C1 segment of cervical spinal cord (tissue), 14 donors: ENCODE measurements at places on chromosomes 13 and 19.

DNA sequence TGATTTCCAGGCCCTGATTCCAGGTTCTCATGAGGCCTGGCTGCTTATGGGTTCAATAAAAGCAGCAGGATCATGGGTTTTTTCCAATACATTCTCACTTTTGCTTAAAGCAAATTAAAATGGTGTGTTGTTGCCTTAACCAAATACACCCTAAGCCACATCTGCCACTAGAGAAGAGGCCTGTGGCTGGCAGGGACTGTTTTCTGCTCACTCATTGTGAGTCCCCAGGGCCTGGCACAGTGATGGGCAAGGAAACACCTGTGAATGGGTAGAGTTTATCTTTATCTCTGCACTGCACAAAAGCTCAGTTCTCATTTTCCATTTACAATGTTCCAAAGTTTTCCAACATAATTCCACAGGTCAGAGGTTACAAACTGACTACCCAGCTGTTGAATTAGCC is 726.0 kb downstream of the UQCRFS1 start:
- no peak for DNase-seq

DNA sequence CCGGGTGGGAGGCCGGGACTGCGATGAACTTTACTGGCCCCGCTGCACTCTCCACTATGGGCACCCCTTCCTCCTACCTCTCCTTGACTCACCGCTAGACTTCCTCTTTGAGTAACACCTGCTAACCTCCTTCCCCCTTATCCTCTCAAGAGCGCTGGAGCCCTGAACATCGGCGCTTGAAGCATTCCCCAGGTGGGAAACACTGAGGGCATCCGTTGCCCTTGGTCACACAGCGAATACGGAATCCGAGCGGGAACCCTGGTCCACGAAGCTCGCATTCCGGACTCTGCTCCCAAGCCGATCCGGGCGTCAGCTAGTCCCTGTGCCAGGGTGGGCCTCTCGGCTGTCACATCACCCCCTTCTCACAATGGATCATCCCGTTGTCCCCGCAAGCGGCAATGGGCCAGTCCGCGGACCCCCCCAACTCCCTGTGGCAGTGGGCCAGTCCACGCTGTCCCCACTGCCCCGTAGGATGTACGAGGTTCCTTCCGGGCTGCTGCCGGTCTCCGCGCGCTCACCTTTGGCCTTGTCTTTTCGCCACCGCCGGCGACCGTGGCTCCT is 4.2 kb downstream of the LIPE start:
- peak; percentile 77 for DNase-seq

- no peak for DNase-seq
Observed at GRCh38 chr19:1122972-1123363, 19.2 kb downstream of the GPX4 start.

- no peak for DNase-seq
Observed at GRCh38 chr13:69199664-69200063, 908.0 kb upstream of the ATXN8OS start.

DNA sequence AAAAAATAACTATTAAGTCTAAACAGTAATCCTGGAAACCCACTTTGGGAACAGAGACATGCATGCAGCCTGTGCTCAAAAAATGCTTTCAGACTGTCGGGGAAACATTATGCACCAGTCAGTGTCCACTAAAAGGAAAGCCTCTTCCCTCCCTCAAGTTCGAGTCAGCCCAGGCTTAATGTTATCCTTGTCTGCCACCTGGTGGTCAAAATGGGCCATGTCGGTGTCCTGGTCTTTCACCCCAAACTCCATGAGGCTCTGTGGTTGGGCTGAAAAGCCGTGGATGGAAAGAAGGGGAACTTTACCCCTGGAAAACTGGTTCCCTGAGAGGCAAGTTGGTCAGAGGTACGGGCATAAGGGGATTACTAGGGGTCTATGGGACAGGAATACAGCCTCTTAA is 88.4 kb upstream of the ZNF492 start:
- peak; percentile 6 for DNase-seq

GRCh38 chr19:9183000-9183399 is 4.2 kb downstream of the OR7D2 start:
- no peak for DNase-seq

DNA sequence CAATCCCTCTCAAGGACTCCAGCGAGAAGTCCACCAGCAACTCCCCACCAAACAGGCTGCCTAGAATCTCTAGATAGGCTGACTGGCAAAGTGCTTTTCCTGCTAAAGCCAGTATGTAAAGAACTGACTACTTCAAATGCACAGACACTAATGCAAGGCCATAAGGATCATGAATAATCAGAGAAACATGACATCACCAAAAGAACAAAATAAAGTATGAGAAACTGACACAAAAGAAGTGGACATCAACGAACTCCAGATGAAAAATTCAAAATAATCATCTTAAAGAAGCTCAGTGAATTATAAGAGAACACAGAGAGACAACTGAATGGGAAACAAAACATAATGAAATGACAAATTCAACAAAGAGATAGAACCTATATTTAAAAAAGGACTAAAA is 26.4 kb upstream of the CD70 start:
- DNase-seq: no peak

DNA sequence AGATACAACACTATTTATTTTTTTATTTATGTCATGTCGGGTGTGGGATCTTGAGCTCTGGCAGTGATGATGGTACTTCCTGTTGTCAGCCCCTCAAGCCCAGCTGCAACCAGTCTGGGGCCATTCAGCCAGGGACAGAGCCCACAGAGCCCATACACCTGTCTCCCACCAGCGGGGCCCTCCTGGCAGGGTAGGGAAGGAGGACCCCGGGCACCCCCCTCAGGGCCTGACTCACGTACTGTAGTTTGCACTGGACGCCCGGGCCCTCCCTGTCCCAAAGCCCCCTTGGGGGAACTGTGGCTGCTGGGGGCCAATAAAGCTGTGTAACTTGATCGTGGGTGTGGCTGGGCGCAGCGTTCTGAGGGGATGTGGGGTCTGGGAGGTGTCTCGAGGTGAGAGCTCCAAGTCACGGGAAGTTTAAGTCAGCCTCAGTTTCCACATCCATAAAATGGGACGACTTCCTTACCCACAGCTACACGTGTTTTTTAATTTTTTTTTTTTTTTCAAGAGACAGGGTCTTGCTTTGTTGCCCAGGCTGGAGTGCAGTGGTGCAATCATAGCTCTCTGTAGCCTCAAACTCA is 9.5 kb downstream of the ATG4D start:
- DNase-seq: no peak

- no peak for DNase-seq
Observed at GRCh38 chr19:3198901-3199700, 13.4 kb downstream of the NCLN start.

GRCh38 chr19:15436826-15437110 is 13.0 kb downstream of the WIZ start:
- DNase-seq: no peak

- DNase-seq: no peak
Observed at GRCh38 chr13:29162638-29163235, 342.6 kb downstream of the MTUS2 start.

- DNase-seq: no peak
Observed at GRCh38 chr13:22111961-22112360, 441.1 kb downstream of the FGF9 start.

DNA sequence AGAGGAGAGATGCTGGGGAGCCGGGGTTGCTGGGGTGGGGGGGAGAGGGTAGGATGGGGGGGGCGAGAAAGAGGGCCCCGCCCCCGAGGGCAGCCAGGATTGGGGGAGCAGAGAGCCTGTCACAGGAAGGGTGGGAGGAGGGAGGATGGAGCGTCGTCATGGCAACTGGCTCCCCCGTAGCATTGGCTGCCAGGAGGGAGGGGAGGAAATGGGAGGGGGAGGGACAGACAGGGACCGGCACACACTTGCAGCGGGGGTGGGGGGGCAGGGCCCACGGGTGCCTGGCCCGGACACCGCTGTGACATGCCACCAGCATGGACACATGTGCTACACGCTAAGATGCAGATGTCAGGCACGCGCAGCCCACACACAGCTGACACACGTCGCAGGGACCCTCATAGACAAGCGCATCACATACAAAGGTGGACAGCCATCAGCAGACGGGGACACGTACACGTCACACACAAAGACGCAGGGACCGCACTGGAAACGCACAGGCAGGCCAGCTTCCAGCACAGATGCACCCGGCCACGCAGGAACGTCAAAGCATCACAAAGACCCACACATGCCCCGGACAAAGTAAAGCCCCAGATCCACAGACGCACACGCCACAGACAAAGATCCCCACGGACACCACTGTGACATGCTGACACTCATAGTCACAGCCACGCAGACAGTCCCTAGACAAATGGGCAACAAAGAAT is at the start of gene LMTK3:
LMTK3 (minus strand) TSS at position 36 of the 704 bp plus-strand sequence. CDS start 259 bp downstream, outside the sequence.
- peak; percentile 30 for DNase-seq

DNA sequence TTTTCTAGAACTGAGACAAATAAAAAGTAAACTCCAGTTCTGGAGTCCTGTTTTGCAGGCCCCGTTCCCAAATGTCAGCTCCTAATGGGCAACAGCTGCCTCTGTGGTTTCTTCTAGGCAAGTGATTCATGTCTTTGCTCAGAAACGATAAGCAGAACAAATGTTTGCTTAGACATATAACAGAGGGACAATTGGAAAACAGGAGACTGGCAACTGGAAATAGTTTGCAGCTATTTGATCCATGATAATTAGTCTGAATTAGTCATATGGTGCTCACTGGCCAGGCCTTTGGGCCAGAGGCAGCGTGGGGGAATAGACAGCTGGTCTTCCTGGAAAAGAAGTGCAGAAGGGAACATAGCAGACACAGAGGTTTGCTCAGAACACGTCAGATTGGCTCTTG is 29.2 kb upstream of the TSHZ3 start:
- no peak for DNase-seq

DNA sequence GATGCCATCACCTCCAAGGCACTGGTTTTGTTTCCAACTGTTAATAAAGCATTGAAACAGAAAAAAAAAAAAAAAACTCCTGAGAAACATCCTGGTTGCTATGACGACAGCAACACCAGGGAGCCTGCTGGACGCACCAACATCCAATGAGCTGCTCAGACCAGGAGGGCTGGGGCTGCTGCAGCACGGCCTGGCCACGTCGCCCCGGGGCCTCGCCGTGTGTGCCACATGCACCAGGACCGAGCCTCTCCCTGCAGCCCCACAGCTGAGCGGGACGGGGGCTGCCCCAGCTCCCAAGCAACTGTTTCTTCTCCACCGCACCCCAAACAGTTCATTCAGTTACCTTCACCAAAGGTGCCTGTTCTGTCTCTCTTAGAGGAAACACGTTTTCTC is 54.5 kb downstream of the RASA3 start:
- peak; percentile 43 for DNase-seq

GRCh38 chr19:10718205-10719196 is 622 bp downstream of the DNM2 start:
- DNase-seq: peak; percentile 64

DNA sequence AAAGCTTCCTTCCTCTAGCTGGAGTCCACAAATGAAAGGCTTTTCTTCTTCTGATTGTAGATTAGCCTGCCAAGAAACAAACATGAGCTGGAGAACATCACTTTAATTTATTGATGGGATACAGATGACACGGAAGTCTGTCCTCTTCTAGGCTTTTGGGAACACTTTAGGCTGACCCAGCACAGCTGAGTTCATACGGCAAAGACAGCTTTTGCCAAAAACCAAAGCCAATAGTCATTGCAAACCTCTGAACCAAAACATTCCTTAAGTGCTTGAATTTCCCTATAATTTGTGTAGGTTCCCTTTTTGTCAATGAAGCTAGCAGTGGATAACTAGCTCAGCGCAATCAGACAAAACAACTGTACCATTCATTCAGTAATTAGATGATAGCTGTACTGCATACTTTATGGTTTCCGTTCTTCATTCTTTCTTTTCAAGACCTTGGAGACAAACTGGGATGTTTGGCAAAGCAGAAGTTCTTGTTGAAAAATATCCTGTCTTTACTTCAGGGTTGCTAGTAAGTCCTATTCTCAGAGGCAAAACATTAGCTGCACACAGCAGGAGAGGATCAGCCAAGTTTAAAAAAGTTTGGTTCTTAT is 95.7 kb upstream of the SPRY2 start:
- DNase-seq: no peak

- DNase-seq: no peak
Observed at GRCh38 chr13:51251480-51251879, 29.3 kb downstream of the FAM124A start.

- no peak for DNase-seq
Observed at GRCh38 chr13:102704238-102705058, 9.6 kb upstream of the METTL21C start.

GRCh38 chr19:57438925-57439324 is 3.8 kb downstream of the ZNF749 start:
- no peak for DNase-seq

DNA sequence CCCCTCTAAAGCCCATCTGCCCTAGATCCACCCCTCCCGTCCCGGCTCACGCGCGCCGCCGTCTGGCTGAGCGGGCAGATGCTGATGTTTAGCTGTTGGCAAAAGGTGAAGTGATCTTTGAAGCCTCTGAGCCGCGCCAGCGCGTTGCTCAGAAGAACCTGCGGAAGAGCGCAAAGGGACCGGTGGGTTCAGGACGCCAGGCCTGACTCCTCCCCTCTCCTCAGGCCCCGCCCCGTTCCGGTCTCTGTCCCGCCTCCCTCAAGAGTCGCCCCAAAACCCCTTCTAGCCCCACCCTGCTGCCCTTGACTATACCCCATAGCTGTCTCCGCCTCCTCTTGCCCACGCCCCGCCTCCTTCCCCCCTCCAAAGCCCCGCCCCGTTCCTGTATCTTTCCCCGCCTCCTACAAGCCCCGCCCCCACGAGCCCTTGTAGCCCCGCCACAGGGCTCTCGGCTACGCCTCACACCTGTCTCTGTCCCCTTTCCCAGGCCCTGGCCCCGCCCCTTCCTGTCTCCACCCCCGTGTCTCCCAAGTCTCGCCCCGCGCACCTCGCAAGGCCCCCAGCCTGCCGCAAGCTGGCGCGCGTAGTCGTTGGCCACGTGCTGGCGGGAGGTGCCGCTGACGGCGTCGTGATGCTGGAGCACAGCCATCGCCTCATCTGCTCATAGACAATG is 9.5 kb downstream of the MAN2B1 start:
- no peak for DNase-seq

DNA sequence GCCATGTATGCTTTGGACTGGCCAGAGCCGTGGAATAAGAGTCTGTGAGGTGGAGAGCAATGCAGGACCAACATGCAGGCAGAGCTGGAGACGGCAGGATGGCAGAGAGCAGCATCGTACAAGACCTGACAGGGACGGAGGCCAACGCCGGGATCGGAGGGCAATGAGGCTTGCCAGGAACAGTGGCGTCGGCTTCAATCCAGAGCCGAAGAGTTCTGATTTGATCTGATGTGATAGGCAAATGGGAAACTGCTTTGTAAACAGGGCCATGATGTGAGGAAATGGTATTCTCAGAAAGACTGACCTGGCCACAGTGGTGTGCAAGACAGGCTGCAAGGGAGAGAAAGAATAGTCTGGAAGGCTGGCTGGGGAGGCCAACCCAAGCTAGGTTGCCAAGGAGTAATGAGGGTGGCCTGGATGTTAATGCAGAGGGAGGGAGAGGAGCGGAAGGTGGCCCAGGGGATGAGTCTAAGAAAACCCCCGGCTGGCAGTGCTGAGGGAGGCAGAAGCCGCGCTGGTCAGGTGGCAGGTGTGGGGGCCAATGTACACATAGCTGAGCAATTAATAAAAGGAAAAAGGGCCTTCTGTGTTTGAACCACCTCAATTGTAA is 26.7 kb downstream of the RCBTB2 start:
- peak; percentile 60 for DNase-seq
